ENCODE measurements at places on chromosomes 4 and X.

DNA sequence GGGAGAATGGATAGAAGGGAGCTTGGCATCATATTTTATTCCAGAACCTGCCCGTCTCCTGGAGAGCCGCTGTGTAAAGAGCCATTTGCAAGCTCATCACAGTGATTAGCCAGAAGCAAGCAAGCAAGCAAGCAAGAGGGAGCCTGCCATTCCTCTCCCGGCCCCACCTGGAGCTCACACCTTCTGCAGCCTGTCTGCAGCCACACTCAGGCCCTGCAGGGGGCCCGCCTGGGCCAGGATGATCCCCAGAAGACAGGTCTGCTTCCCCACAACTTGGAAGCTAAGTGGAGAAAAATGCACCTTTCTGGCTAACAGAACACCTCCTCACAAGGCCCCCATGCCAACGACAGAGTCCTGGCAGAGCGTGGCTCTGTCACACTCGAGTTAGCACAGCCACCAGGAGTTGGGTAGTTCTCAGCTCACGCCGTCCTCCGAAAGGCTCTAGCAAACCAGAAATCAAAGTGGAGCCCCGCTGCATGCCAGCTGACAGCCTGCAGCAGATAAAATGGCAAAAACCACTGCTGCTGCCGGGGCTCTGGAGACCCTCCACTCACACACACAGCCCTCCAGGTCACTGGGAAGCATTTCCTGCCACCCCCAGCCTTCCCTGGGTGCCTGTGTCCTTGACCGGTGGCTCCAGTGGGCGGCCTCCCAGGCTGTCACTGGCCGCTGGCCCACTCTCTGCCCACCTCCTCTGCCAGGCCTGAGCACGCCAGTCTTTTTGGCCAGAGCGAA is 54.9 kb downstream of the DCTD start:
- DNase-seq: no peak

DNA sequence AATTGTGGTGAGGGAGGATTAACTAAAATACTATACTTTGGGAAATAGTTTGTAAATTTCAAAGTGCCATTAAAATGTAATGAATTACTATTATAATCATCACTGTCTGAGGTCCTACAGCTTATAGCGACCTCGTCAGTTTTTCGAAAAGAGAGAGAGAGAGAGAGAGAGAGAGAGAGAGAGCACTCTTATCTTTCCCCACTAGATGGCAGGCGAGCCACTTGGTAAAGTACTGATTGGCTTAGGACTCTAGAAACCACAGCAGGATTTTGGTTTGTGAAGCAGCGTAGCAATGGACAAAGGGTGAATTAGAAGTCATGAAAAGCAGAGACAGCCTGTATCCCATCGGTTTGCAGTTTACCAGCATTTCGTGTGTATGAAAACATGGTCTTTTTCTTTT is 52.5 kb downstream of the LINC00632 start:
- DNase-seq: no peak

- no peak for DNase-seq
Observed at GRCh38 chrX:47607091-47607490, 12.6 kb downstream of the SYN1 start.

DNA sequence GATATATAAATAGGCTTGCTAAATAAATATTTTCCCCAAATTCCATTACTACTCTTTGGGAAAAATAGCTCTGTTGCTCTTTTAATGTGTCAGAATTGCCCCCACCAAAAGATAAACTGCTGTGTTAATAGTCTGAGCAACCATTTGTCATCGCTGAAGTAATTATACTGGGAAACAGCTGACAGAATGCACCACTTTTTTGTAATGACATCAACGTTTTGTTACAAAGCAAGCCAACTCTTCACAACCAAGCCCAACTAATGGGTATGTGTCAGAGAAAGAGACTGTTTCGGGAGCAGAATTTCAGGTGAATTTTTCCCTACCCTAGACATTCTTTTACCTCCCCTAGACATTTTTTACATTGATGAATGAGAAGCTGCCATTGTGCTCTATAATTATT is 405.0 kb upstream of the MAGEB18 start:
- no peak for DNase-seq

- no peak for DNase-seq
Observed at GRCh38 chr4:171846232-171846631, 33.0 kb downstream of the GALNTL6 start.

- no peak for DNase-seq
Observed at GRCh38 chr4:122606364-122607043, 14.4 kb downstream of the IL21 start.

GRCh38 chrX:48025561-48025960 is 18.8 kb downstream of the SPACA5 start:
- peak; percentile 28 for DNase-seq

- DNase-seq: no peak
Observed at GRCh38 chr4:138398322-138398721, 156.2 kb upstream of the SLC7A11 start.

DNA sequence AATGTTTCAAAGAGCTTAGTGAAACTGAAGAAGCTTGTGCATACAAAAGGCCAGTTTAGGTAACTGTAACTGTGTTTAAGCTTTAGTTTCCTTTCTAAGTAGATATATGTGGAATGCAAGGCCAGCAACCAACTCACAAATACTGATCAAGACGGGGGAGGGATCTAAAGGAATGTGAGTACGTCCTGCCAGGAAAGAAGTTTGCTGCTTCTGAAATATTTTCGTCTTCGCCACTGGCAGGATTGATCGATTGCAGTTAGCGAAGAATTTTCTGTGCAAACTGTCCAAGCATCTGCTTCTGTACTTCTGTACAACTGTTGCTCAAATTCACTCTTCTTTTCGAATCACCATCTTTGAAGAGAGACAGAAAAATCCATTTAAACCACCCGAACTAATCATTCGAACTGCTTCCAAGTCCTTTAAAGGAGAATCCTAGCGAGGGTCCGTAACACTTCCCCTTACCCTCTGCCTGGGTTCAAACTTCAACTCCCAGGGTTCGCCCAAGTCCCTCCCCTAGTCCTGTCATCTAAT is 373 bp upstream of the INTS6L start:
- DNase-seq: no peak
